Tibial nerve (tissue), 4 donors: ENCODE measurements at places on chromosomes 7 and 10.

GRCh38 chr10:117217196-117217761, 20.0 kb downstream of the KCNK18 start:
- no peaks in the 10 kb centered on the region for H3K27me3 ChIP-seq
- no peaks in the 10 kb centered on the region for H3K4me1 ChIP-seq
- no peaks in the 10 kb centered on the region for H3K36me3 ChIP-seq
- no peak overlapping the region for H3K4me3 ChIP-seq

DNA sequence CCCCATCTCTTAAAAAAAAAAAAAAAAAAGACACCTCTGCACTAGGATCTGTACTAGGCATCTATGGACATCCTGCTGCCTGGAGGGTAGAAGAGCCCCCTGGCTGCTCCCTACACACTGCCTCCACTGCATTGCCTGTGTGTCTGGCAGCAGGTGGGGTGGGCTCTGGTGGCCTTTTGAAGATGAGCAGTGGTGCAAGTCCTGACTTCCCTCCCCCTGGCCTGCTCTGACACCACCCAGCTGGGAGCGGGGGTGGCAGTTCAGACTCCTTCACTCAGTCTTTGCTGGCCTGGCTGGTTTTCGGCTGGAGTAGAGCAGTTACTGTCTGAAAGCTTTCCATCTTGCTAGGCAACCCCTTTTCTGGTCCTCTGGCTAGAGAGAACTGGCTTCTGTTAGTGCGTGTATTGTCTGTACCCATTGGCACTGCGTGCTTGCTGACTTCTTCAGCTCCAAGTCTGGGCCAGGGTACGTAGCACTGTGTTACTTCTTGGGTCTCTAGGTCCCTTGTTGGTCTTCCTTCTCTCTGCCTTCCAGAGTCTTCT, 17.6 kb downstream of the C10orf62 start:
- H3K4me1 ChIP-seq, result no peaks in the 10 kb centered on the region
- no peak for DNase-seq
- H3K27me3 ChIP-seq, result no peaks in the 10 kb centered on the region
- H3K27ac ChIP-seq, result no peak overlapping the region

- no peak overlapping the region for H3K4me3 ChIP-seq
- H3K27me3 ChIP-seq, result no peaks in the 10 kb centered on the region
- no peaks in the 10 kb centered on the region for H3K4me1 ChIP-seq
- no peaks in the 10 kb centered on the region for H3K36me3 ChIP-seq
Observed at GRCh38 chr7:44322631-44323363, 2.6 kb downstream of the CAMK2B start.

DNA sequence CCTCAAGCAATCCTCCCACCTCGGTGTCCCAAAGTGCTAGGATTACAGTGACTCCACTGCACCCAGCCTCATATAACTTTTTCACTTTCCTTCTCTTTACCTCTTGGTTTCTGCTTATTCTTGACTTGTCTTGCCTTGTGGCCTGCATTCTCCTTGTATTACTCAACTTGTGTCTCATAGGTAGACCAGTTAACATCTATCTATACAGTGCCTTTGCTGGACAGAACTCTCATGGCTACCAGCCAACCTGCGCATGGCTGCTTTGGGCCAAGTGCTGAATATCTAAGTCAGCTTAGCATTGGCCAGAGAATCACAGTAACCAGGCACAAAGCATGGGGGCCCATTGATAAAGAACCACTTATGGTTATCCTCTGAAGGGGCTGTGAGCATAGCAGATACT, 42.6 kb upstream of the ZNRF2 start:
- no peak overlapping the region for H3K4me3 ChIP-seq
- H3K27me3 ChIP-seq, result no peaks in the 10 kb centered on the region
- H3K36me3 ChIP-seq, result no peaks in the 10 kb centered on the region
- no peak overlapping the region for H3K27ac ChIP-seq

DNA sequence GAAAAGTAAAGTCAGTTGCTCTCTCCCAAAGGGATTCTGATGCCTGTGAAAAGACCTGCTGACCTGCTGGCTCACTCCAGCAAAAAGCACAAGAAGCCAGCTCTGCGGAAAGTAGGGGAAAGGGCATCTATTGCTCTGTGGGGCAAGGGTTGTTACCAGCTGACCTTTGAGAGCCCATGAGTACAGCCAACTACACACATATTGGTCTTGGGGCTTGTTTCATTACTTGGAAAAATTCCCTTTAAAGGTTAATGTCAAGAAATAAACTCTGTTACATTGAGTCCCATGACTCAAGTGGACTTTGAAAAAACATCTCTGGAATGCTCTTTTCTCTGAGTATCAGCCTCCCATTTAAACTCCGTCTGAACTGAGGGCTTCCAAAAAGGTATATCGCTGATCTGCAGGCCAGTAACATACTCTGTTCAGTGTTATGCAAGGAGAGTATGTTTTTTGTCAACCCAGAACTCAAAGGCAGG, 53.2 kb downstream of the PANK1 start:
- H3K27ac ChIP-seq, result peak overlapping the region; percentile 68
- H3K4me3 ChIP-seq, result no peak overlapping the region
- DNase-seq, result no peak

- no peaks in the 10 kb centered on the region for H3K4me1 ChIP-seq
- no peak overlapping the region for H3K4me3 ChIP-seq
- H3K27ac ChIP-seq, result no peak overlapping the region
- DNase-seq, result no peak
- no peaks in the 10 kb centered on the region for H3K36me3 ChIP-seq
- H3K27me3 ChIP-seq, result no peaks in the 10 kb centered on the region
Observed at GRCh38 chr10:33120700-33121099, 162.7 kb upstream of the ITGB1 start.

DNA sequence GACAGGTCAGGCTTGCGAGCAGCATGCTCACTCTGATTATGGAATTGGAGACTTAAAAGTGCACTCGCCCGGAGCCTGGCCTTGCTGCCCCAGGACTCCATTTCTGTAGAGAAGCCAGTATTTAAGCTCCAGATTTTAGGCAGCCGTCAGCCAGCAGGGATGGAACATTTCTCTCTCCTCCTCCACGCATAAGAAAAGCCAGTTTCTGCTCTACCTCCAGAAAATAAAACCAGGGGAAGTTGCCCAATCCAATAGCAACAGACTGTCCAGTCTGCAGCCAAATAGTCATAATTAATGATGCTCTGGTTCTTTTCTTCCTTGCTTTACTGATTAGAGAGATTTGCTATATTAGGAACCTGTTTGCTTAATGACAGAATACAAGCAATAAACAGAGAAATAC, 203.2 kb downstream of the GFRA1 start:
- H3K27ac ChIP-seq, result no peak overlapping the region
- DNase-seq, result no peak
- H3K27me3 ChIP-seq, result no peaks in the 10 kb centered on the region
- H3K36me3 ChIP-seq, result no peaks in the 10 kb centered on the region
- H3K4me3 ChIP-seq, result no peak overlapping the region

GRCh38 chr7:68679459-68680234, 918.6 kb upstream of the AUTS2 start:
- H3K4me1 ChIP-seq, result peaks cover 9% of the 10 kb centered on the region
- no peak overlapping the region for H3K27ac ChIP-seq
- no peak overlapping the region for H3K4me3 ChIP-seq
- DNase-seq, result no peak

GRCh38 chr7:30135301-30136116, 723 bp downstream of the MTURN start:
- H3K4me1 ChIP-seq, result peaks cover 50% of the 10 kb centered on the region
- H3K27me3 ChIP-seq, result no peaks in the 10 kb centered on the region
- peak overlapping the region; percentile 85 for H3K4me3 ChIP-seq
- H3K36me3 ChIP-seq, result no peaks in the 10 kb centered on the region
- peak overlapping the region; percentile 98 for H3K27ac ChIP-seq

DNA sequence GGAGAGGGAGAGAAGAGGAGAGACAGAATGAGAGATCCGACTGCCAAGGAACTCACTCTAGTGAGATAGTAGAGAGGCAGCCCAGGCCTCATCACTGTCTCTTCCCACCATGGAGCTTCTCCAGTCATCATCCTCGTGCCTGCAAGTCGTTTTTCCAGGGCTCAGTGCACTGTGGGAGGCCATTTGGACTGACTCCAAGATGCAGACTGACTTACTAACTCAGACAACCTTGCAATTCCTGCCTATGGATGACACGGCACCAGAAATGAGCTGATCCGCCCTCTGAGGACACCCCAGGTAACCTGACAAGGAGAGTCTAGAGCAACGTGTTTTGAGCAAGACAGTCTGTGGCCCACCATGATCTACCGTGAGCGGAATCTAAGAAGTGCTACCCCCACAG, 154.9 kb downstream of the GLI3 start:
- H3K4me3 ChIP-seq, result no peak overlapping the region
- H3K36me3 ChIP-seq, result no peaks in the 10 kb centered on the region
- no peaks in the 10 kb centered on the region for H3K27me3 ChIP-seq
- DNase-seq, result no peak
- no peaks in the 10 kb centered on the region for H3K4me1 ChIP-seq

GRCh38 chr10:100656454-100656853, 88.9 kb upstream of the PAX2 start:
- H3K36me3 ChIP-seq, result no peaks in the 10 kb centered on the region
- H3K4me3 ChIP-seq, result no peak overlapping the region
- peaks cover 13% of the 10 kb centered on the region for H3K27me3 ChIP-seq
- no peak overlapping the region for H3K27ac ChIP-seq
- no peak for DNase-seq
- H3K4me1 ChIP-seq, result peaks cover 42% of the 10 kb centered on the region

- no peak overlapping the region for H3K4me3 ChIP-seq
- no peak overlapping the region for H3K27ac ChIP-seq
- H3K27me3 ChIP-seq, result no peaks in the 10 kb centered on the region
- DNase-seq, result no peak
Observed at GRCh38 chr10:112366992-112367391, 6.9 kb upstream of the ACSL5 start.

GRCh38 chr10:120945801-120946302, 94.7 kb downstream of the WDR11 start:
- no peaks in the 10 kb centered on the region for H3K4me1 ChIP-seq
- no peaks in the 10 kb centered on the region for H3K36me3 ChIP-seq
- DNase-seq, result no peak
- no peak overlapping the region for H3K27ac ChIP-seq

GRCh38 chr7:4748231-4748681, 27.2 kb upstream of the AP5Z1 start:
- no peaks in the 10 kb centered on the region for H3K27me3 ChIP-seq
- H3K4me3 ChIP-seq, result no peak overlapping the region
- H3K36me3 ChIP-seq, result peaks cover 39% of the 10 kb centered on the region
- no peak for DNase-seq
- peak overlapping the region; percentile 94 for H3K27ac ChIP-seq

DNA sequence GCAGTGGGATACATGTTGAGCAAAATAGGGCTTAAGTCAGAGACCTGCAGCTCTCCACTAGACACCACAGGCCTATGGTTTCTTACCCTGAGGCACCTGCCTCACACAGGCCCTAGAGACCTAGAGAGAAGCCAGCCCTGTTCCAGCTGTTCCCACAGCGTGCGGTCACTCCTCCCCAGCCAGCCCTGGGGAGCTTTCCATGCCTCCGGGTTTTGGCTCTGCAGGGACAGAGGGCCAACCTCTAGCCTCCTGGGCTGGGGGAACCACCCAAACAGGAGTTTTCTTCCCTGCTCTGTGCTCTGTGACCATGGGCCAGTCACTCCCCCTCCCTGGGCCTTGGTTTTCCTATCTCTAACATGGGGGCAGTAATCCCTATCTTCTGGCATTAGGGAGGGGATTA, 33.0 kb downstream of the SH2B2 start:
- no peak for DNase-seq
- H3K4me3 ChIP-seq, result no peak overlapping the region
- no peaks in the 10 kb centered on the region for H3K36me3 ChIP-seq
- H3K27me3 ChIP-seq, result peaks cover 7% of the 10 kb centered on the region
- H3K4me1 ChIP-seq, result no peaks in the 10 kb centered on the region

GRCh38 chr10:52583336-52583735, 189.2 kb downstream of the MBL2 start:
- no peaks in the 10 kb centered on the region for H3K4me1 ChIP-seq
- no peak for DNase-seq
- H3K4me3 ChIP-seq, result no peak overlapping the region
- no peaks in the 10 kb centered on the region for H3K27me3 ChIP-seq

- H3K36me3 ChIP-seq, result no peaks in the 10 kb centered on the region
- H3K27me3 ChIP-seq, result peaks cover 98% of the 10 kb centered on the region
- DNase-seq, result no peak
Observed at GRCh38 chr7:1214516-1214915, 18.2 kb upstream of the UNCX start.

DNA sequence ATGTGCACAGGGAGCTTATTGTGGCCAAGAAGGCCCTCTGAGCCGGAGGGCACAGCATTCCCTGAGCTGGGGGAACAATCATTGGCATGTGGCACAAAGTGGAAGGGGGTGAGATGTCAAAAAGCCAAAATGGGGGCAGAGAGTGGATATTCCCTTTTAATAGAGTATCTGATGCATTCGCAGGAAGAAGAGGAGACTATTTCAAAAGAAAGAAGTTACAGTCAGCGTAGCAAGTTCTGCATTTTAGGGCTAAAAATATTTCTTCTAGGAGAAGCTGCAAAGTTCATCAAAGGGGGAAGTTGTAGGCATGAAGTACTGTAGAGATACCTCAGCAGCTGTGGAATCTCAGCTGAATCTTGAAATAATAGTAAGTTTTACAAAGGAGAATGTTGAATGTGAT, 136.0 kb upstream of the WDR11 start:
- DNase-seq, result no peak
- no peaks in the 10 kb centered on the region for H3K36me3 ChIP-seq
- no peak overlapping the region for H3K4me3 ChIP-seq
- no peaks in the 10 kb centered on the region for H3K4me1 ChIP-seq
- no peaks in the 10 kb centered on the region for H3K27me3 ChIP-seq

- DNase-seq, result peak; percentile 13
- no peaks in the 10 kb centered on the region for H3K36me3 ChIP-seq
- peak overlapping the region; percentile 64 for H3K27ac ChIP-seq
- H3K27me3 ChIP-seq, result no peaks in the 10 kb centered on the region
Observed at GRCh38 chr7:55533050-55533728, 39.1 kb downstream of the VOPP1 start.

GRCh38 chr10:119667562-119668328, 16.6 kb downstream of the BAG3 start:
- no peaks in the 10 kb centered on the region for H3K27me3 ChIP-seq
- no peak overlapping the region for H3K4me3 ChIP-seq
- peak overlapping the region; percentile 68 for H3K27ac ChIP-seq
- no peaks in the 10 kb centered on the region for H3K4me1 ChIP-seq
- no peaks in the 10 kb centered on the region for H3K36me3 ChIP-seq
- DNase-seq, result peak; percentile 48

DNA sequence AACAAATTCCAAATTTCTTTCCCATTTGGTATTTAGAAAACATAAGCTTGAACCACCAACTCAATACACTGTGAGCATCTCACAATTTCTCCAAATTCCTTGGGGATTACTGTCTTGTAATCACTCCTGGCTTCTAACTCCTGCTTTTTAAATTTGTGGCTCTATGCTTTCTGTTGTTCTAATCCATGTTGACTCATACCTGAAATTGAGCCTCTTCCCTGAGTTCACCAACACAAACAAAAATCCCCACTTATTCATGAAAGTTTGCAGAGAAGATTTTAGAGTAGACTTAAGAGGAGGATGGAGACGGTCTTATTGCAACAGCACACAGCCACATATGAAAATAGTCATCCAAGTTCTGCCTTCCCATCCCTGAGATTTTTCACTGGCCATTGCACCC, 252.5 kb downstream of the PTEN start:
- no peaks in the 10 kb centered on the region for H3K36me3 ChIP-seq
- no peaks in the 10 kb centered on the region for H3K27me3 ChIP-seq
- no peak overlapping the region for H3K27ac ChIP-seq
- DNase-seq, result no peak
- H3K4me1 ChIP-seq, result no peaks in the 10 kb centered on the region

- no peaks in the 10 kb centered on the region for H3K27me3 ChIP-seq
- H3K36me3 ChIP-seq, result no peaks in the 10 kb centered on the region
- no peaks in the 10 kb centered on the region for H3K4me1 ChIP-seq
- H3K27ac ChIP-seq, result no peak overlapping the region
Observed at GRCh38 chr10:75606203-75606779, 174.9 kb downstream of the LRMDA start.

GRCh38 chr10:65196111-65196510, 1674.9 kb downstream of the REEP3 start:
- DNase-seq, result no peak
- no peak overlapping the region for H3K4me3 ChIP-seq
- H3K27me3 ChIP-seq, result no peaks in the 10 kb centered on the region
- no peak overlapping the region for H3K27ac ChIP-seq
- no peaks in the 10 kb centered on the region for H3K4me1 ChIP-seq
